ENCODE measurements at places on chromosomes 12 and 14.

DNA sequence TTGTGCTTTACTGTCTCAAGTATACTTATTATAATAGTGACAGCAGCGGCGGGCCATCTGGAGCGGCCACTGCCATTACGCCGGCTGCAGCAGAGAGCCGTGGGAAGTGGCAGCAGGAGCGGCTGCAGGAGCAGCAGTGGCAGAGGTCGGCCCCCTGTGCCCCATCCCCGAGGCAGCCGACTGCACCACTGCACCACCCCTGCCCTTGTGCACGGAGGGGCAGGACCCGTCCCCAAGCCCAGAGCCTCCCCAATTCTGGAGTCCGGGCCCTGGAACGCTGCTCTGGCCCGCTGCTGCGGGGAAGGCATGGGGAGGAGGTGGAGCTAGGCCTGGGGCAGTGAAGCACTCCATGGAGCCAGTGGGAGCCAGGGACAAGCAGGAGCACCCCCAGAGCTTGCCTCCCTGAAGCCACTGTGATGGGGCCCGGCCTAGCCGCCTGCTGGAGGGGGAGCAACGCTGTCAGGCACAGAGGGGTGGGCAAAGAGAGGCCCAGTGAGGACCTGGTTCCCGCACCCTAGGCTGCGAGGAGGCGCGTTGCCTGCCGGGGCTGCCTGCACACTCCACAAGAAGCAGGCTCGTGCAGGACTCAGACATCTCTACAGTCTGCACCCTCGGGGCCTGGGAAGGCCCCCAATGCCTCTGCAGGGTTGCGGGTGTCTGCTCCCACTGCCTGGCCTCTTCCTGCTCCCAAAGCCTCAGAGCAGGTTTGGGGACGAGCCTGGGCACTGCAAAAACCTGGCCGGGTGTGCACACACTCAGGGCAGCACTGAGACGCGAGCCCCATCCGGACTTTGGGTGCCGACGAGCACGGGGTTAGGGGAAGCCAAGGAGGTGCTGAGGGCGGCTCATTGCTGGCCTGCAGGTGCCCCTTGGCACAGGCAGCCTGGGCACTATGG, 74.2 kb upstream of the RASSF8 start:
- DNase-seq = no peak

- no peak for DNase-seq
Measured at GRCh38 chr12:80261403-80261802, 162.1 kb downstream of the OTOGL start.

DNA sequence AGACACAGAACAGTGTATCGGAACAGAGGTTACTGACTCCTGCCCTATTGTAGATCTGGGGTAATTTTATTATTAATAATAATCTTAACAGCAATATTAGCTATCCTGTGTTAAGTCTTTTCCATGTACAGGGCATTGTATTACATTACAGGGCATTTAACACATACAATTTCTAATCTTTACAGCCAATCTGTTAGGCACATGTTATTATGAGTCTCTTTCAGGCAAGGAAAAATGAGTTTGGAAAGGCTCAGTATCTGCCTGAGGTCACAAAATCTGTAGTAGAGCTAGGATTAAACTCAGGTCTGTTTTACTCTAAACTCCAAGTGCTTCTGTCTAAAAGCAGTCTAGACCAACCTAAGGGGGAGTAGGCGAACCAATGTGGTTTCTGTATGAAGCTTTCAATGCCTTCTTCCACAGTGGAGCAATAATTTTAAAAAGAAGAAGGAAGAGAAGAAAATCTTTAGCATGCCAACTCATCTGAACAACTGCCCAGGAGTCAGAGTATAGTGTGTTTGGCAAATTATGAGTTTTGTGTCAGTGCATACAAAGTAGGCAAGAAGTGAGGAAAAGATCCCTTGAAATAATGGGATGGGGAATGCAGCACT, 192.6 kb downstream of the CHST11 start:
- DNase-seq = no peak

DNA sequence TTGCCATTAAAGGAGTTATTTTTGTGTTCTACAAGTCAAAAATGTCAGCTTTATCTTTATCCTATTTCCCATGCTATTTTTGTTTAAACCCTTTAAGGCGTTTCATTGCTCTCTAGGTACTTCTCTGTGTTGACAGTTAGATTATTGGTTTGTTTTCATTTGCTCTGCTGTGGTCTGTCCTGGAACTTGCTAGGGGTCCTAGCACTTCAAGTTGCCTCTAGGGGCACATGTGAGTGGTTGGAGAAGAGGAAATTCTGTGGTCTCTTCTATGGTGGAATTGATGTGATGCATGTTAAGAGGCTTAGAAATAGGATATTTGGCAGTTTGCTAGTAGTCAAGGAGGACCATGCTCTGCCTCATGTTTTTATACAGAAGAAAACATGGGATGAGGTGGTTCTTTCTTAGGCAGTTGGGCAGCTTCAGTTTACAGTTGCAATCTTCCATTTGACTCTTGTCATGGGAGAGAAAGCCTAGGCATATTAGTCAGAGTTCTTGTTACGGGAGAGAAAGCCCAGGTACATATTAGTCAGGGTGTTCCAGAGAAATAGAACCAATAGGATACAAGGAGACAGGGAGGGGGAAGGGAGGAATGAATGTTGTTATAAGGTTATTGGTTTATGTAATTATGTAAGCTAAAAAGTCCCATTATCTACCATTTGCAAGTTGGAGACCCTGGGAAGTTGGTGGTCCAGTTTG, 14.4 kb downstream of the TTLL5 start:
- no peak for DNase-seq

- DNase-seq = no peak
Measured at GRCh38 chr14:31677052-31677451, 115.8 kb downstream of the NUBPL start.

DNA sequence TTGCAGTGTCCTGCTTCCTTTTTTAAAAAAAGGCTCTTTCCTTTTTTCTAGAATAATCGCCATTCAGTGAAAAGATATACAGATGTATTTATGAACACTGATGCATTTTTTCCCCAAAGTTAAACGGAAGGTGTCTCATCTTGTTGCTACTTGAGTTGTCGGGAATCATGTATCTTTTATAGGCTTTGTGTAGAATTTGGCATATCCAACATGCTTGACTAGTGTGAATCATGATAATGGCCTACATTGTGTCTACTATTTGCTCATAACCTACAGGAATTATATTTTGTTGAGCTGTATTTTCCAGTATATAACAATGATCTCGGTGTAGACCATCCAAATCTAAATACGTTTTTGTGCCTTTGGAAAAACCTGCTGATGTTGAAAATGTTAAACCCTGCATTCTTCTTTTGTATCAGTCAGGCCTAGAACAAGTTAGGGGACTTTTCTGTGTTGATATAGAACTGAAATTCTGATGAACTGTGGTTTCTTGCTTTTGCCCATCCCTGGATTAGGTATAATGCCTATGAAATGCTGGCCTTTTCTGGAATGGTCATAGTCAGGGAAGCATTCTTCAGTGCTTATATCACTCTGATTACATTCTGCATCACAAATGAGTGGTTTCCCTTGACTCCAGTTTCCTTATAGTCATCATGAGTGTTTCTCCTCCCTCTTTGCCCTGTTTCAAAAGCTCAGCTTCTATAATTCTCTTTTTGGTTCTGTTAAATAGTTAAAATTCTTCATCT, 10.8 kb downstream of the BMAL2 start:
- DNase-seq = peak; percentile 92

GRCh38 chr12:103109861-103110260, 152.4 kb downstream of the ASCL1 start:
- no peak for DNase-seq

GRCh38 chr14:93332397-93332852, 411 bp downstream of the BTBD7 start:
- DNase-seq = no peak

DNA sequence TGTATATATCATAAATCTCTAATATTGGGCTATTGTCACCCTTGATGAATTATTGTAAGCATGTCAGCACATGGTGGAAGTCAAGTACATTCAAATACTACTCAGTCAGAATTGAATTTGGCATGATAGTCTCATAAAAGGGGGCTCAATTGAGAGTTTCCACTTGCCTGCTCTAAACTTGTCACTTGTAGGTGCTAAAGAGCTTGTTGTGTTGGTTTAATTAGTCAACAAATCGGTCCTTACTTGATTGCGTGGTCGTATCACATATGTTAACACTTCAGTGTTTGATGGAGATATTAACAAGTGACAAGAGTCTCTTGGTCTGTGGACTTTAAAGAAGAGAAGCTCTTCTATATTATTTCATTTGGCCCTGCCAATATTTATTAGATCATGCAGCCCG, 81.1 kb downstream of the NKX2-1 start:
- no peak for DNase-seq

GRCh38 chr14:61438860-61439765, 117.7 kb downstream of the PRKCH start:
- peak; percentile 75 for DNase-seq

GRCh38 chr12:124514996-124515932, 52.1 kb downstream of the NCOR2 start:
- no peak for DNase-seq

GRCh38 chr14:68173227-68173972, 353.8 kb downstream of the RAD51B start:
- peak; percentile 27 for DNase-seq

DNA sequence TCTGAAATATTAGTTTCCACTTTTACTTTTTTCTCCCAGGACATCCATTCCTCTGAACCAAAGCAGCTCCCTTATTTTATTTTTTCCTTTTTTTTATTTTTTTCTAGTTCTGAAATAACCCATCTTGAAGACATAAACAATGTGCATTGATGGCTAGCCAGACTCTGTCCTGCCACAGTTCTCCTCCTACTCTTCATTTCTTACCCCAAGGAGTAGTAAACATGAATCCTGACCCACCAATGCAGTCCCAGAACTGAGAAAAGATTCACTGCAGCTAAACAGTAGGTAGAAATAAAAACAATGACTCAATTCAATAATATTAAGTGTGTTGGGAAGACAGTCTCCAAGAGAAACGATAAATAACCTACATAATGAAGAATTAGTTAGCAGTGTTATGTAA, 65.7 kb upstream of the NOVA1 start:
- DNase-seq = no peak

- DNase-seq = peak; percentile 58
Measured at GRCh38 chr12:63967358-63968145, 123.1 kb downstream of the SRGAP1 start.

DNA sequence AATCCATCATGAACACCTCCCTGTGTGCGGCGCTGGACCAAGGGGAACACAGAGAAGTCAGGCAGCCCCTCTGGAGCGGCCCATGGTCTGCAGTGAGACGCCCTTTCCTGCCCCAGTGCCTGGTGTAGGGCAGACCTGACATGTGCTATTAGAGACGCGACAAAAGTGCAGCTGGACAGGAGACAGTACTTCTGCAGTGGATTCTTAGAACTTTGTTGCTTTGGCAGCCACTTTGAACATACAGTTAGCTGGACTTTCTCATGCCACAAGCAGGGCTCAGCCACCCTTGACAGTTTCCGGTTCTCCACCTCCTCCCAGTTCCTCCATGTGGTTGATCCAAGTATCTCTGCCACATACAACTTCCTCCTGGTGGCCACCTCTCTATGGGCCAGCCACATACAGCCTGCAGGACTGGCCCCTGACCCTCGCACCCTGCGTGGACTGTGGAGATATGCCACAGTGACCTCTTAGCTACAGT, 45.9 kb downstream of the LGMN start:
- no peak for DNase-seq

DNA sequence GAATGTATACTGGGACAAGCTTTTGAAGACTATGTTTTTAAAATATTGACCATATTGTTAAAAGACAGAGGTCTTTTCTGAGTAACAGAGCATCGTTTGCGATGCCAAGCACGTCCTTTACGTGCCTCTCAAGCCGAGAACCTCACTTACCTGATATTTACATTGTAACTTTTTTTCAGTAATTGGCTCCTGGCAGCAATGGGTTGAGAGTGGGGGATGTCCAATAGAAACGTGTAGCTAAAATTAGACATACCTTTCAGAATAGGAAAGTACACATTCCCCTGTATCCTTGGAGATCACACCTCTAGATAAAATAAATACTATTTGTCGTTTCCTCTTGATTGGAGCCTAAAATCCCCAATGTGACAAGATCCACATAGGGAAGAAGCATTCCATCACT, 222.2 kb upstream of the RGS6 start:
- DNase-seq = no peak

GRCh38 chr12:88932457-88932856, 352.2 kb upstream of the KITLG start:
- DNase-seq = no peak

- DNase-seq = no peak
Measured at GRCh38 chr12:44626883-44627282, 249.2 kb downstream of the NELL2 start.

GRCh38 chr12:130184404-130185090, 22.3 kb downstream of the FZD10 start:
- DNase-seq = no peak

GRCh38 chr14:24426912-24427536, 2.4 kb downstream of the CBLN3 start:
- DNase-seq = no peak

DNA sequence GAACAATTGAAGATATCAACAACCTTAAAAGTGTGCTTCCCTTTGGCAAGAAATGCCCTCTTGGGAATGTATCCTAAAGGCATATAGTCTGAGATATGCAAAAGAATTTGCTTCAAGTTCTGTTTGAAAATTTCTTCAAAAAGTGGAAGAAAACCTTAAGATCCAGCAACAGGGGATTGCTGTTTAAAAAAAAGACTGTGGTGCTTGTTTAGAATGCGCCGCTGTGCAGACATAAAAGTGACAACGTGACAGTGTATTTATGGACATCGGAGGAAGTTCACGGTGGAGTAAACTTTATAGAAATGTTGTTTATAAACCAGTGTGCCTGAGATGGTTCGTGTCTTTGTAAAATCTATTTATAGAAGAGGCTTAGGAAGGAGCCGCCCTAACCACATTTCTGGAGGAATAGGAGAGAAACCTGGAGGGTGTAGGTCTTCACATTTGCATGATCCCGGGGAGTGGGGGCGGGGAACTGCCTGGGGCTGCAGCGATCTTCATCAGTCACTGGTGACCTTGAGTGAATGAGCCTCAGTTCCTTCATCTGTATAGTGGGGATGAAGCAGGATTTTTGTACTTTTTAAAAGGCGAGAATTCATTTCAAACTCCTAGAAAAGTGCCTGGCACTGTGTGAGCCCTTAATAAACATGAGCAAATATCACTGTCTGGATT, 27.5 kb downstream of the ADGRD1 start:
- no peak for DNase-seq

GRCh38 chr12:94689002-94689645, 38.8 kb upstream of the TMCC3 start:
- DNase-seq = peak; percentile 87

- DNase-seq = no peak
Measured at GRCh38 chr14:34220921-34221320, 241.1 kb downstream of the SPTSSA start.

GRCh38 chr12:112401903-112402498, 7.4 kb downstream of the RPL6 start:
- no peak for DNase-seq

DNA sequence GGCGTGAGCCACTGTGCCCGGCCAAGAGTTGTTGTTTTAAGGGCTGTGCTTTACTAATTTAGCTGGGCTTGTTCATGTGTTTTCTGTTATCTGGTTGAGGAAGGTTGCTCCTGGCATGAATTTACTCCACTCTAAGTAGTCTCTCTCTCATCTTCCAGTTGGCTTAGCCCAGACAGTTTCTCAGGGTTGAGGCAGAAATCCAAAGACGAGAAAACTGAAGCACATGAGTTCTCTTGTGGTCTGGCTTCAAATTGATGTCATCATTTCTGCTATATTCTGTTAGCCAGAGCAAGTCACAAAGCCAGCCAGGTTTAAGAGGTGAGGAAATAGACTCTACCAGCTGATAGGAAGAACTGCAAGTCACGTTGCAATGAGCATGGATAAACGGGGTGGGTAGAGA, 57.9 kb downstream of the E2F7 start:
- peak; percentile 70 for DNase-seq
